Cortex of kidney (tissue), 1 donor: ENCODE measurements at places on chromosomes 12 and 14.

- no peak for DNase-seq
Measured at GRCh38 chr12:59186451-59186850, 266.1 kb upstream of the LRIG3 start.

GRCh38 chr12:48045061-48045846 is 41.0 kb upstream of the COL2A1 start:
- DNase-seq: no peak

- DNase-seq: no peak
Measured at GRCh38 chr12:106681210-106681609, 93.3 kb upstream of the RIC8B start.

DNA sequence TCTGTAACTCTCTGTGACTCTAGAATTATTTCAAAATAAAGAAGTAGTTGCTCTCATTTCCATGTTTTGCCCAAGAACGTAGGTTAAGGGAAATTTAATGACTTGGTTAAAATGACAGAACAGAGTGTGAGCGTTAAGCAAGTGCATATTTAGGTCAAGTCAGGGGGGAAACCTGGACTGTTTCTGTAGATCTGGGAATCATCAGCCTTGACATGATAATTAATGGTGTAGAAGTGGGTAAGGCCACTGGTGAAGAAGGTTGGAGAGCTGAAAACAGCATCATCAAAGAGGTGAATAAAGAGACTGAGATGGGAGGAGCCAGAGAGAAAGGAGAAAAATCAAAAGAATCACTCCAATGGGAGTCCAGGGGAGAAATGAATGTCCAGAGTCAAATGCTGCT is 49.4 kb upstream of the STK38L start:
- DNase-seq: no peak

- no peak for DNase-seq
Measured at GRCh38 chr14:81889529-81889928, 355.9 kb upstream of the SEL1L start.
